ENCODE measurements at places on chromosomes 12 and 14. TPM values are rescaled to one million over a fixed set of nuclear protein-coding genes. Genes with fewer than 3 reads are reported as not detected.

The KERA gene
- not detected for total RNA-seq

The HECTD4 gene
- 46.6 TPM for total RNA-seq

The AKT1 gene
- 106 TPM for total RNA-seq

The TCL1B gene
- total RNA-seq = 0.42 TPM

The ANKRD33 gene
- 0.46 TPM for total RNA-seq

The FAM90A1 gene
- 0.40 TPM for total RNA-seq

The SLC17A8 gene
- total RNA-seq = not detected

The CPNE8 gene
- 16.1 TPM for total RNA-seq

The SDR9C7 gene
- total RNA-seq = 0.42 TPM

The PLXNC1 gene
- total RNA-seq = 1.6 TPM

The RD3L gene
- total RNA-seq = not detected

All from endodermal cell (in vitro differentiated cells).